ENCODE measurements at places on chromosomes 6 and 20. TPM values are rescaled to one million over a fixed set of nuclear protein-coding genes. Genes with fewer than 3 reads are reported as not detected.
A peak's percentile ranks its signal among the peaks of the same experiment; 100 is the strongest.

DNA sequence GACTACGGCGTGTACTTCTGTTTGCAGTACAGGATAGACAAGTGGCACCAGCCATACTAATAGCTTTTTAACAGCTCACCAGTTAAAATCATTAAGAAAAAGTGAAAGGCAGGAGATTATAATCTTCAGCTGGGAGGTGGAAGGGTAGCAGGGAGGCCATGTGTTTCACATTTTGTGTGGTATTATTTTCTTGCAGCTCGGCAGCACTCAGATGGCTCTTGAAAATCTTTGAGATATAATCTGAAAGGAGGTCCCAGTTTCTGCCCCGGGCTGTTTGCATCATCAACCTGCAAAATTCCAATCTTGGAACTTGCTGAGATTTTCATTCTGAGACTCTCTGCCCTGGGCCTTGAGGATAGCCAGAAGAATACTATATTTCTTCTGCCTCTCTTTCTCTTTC lies 87.5 kb upstream of the HDAC2 start:
- peak; percentile 5 for DNase-seq

- DNase-seq: no peak
These were observed 30.0 kb upstream of the FABP7 start for GRCh38 chr6:122749451-122750050.

DNA sequence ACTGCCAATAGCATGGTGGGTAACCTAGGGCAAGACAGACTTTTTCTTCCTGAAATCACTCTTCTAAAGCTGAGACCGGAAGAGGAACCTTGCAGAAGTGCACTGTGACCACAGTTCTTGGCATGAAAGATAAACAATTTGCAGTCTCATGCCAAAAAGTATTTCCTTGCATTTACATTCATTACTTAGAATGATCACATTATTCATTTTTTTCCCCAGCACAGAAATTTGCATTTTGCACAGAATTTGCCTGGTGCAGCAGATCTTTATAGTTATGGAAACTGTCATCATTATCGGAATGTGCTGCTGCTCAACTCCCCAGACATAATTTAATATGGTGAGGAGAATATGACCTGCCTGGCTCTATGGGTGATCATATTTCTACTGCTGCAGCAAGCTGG lies 42.2 kb upstream of the EDN3 start:
- DNase-seq: no peak

DNA sequence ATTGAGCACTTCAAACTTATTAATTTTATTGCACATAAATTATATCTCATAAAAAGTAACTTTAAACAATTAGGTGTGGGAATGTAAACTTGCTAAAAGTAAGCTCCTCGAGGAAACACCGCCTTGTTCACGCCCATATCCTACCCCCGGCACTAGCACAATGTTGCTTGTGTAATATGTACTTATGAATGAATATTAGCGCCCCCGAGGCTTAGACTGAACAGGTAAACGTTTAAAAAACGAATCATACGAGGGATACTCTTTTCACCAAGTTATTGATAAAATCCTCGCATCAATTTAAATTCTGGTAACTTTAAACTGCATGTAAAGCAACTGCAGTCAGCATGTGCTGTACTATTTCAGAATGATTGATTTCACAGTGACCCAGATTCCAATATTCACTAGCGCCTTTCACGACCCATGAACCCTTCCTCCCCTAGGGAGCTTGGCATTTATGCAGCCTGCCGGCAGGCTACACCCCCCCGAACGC lies 637 bp downstream of the TFB1M start:
- DNase-seq: no peak

DNA sequence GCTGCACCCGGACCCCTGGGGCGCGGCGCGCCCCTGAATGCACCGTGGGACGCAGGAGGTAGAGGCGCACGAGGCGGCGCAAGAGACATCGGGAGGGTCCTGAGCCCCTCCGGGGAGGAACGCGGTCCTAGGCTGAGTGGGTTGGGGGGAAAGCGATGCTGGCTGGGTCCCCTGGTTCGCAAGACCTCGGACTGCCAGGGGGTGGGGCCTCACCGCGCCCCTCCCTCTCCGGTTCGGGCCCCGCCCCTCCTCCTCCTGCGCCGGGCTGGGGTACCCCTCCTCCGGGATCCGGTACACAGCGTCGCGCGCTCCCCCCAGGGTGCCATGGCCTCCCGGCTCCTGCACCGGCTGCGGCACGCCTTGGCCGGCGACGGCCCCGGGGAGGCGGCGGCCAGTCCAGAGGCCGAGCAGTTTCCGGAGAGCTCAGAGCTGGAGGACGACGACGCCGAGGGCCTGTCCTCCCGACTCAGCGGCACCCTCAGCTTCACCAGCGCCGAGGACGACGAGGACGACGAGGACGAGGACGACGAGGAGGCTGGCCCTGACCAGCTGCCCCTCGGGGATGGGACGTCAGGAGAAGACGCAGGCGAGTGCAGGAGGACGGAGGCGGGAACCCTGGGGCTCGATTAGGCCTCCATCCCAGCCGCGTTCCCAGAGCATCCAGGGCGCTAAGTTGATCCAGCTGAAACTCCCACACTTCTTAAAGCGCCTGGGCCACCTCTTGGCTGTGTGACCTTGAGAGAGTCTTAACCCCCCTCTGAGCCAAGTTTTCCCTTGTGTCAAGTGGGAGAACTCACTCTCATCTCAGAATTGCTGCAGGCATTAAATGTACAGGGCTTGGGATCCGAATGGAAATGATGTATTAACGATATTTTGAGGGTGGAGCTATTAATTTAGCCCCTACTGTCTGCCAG lies 541 bp downstream of the SNX21 start:
- DNase-seq: no peak

- DNase-seq: no peak
These were observed 116.0 kb downstream of the LRRC1 start for GRCh38 chr6:53910834-53911233.

- no peak for DNase-seq
These were observed 192.1 kb downstream of the SAMD5 start for GRCh38 chr6:147700436-147701209.

GRCh38 chr20:1101533-1101932 lies 16.9 kb upstream of the PSMF1 start:
- no peak for DNase-seq

DNA sequence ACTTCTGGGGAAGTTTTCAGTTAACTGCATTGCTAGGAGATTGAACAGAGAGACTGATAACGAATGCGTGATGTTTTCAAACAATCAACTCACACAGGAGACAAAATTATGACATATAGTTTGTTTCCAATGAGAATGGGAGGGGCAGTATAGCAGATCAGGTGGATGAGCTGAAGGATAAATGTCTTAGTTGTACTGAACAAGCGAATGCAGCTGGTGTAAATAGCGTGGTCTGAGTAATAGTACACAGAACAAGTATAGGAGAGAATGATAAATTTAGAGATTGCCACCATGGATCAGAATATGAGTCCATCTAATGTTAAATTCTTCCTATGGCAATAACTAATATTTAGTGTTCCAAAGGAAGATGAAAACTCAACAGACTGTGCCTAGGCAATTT lies 858.6 kb downstream of the EYS start:
- no peak for DNase-seq

Gene FERMT1
- 1.1 TPM for polyA plus RNA-seq

Gene CUTA
- 347 TPM for polyA plus RNA-seq

Gene C20orf144
- 0.13 TPM for polyA plus RNA-seq

Gene SLC12A5
- polyA plus RNA-seq: 0.70 TPM

Gene SLC22A7
- polyA plus RNA-seq: not detected

Gene MMP24
- polyA plus RNA-seq: 2.3 TPM

Gene RAET1G
- polyA plus RNA-seq: 0.77 TPM

Data from BJ (cell line).